ENCODE measurements at places on chromosomes 3 and 15.

GRCh38 chr3:150868282-150868681, 37.0 kb downstream of the MINDY4B start:
- no peak for DNase-seq

DNA sequence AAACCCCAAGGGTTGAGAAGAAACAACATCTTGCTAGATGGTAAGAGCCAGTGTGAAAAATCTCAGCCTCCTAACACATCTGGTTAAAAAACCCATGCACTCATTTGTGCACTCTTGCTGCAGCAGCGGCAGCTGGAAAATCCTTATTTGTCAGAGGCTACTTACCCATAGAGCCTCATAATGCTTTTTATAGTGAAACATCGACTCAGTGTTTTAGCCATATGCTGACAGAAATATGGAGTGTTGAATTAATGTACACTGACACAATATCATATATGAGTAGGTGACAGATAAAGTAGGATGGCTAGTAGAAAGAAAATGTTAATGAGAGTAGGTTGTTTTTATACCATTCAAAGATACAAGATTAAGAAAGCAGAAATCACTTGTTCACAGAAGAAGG, 13.0 kb downstream of the SLC9A9 start:
- DNase-seq, result no peak

GRCh38 chr3:134079111-134079547, 49.4 kb upstream of the SLCO2A1 start:
- DNase-seq, result no peak

DNA sequence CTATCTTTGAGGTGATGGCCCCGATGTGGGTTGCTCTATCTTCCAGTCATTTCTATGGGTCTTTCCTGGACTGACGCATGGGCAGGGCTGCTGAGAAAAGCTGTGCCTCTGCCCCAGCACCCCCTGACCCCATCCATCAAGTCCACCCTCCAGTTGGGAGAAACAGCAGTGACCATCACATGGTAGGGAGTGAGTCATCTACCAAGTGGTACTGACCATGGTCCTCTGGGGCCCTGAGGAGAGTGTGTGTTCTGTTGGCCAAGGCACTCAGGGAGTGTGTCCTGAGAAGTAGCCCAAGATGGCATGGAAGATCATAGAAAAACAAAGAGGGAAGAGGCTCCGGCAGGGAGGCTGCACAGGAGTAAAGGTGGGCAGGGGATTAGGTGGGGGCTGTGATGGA, 1.6 kb upstream of the DNAH1 start:
- DNase-seq, result no peak

- DNase-seq, result no peak
Observed at GRCh38 chr15:74470631-74471395, 9.9 kb upstream of the UBL7 start.

- DNase-seq, result peak; percentile 61
Observed at GRCh38 chr3:149442851-149443544, 31.5 kb upstream of the TM4SF4 start.

- no peak for DNase-seq
Observed at GRCh38 chr3:42349765-42350594, 60.4 kb downstream of the LYZL4 start.

DNA sequence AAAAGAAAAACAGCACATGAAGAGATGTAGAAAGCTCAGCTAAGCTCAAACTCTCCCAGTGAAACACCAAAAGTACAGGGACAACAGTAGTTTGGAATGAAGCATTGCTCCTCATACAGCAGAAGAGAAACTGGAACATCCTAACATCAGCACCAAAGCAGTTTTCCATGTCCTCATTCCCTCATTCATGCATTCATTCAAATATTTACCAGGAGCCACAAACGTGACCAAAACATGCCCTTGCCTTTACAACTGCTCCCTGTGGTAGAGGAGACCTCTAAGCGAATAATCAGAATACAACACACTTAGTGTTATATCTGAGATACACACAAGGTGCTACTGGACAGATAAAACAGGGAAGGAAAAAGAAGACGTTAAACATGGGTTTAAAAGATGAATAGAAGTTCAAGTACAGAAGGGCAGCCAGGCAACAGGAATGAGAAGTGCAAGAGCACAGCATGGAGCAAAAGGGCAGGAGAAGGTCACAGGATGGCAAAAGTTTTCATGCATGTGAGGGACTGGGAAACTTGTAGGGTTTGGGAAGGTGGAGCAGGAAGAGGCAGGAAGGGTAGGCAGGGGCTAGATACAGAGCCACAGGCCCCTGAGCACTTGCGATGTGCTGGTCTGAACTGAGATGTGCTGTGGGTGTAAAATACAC, 58.5 kb upstream of the LMCD1 start:
- DNase-seq, result no peak

- DNase-seq, result no peak
Observed at GRCh38 chr15:35736150-35736549, 190.2 kb upstream of the DPH6 start.

DNA sequence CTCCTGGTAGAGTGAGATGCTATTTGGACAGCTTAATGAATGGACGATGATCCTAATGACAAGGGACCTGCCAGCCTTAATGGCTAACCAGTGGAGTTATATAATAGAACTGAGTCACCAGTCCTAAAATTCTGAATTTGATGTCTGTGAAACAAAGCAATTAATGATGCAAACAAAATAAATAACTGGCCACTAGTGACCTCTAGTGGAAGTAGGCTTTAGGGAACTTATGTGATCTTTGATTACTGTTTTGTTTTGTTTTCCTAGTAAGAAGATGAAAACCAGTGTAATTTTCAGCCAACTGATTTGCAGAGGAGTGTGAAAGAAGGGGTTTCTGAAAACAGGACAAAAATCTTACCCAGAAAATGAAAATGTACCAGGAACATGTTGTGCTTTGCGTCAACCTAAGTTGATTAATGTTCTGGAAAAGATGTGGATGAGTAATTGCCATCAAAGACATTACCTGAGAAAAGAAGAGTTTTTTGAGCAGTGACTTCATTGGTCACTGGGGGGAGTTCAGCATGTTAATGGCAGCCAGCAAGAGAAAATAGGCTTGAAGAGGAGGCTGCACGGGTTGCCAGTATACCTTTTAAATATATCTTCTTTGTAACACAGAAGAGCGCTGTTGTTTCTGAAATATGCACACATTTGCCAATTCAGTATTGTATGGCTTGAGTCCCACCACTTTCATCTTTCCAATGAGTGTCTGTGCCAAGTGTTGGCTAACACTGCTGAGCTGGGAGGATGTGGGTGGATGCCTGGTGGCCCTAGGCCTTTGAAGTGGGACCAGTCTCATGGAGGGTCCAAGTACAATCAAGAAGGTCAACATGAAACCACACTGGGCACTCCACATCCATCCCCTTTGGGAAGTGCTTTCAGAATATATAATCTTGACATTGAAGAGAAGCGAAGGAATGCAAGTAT, 9.3 kb downstream of the VEPH1 start:
- DNase-seq, result no peak

DNA sequence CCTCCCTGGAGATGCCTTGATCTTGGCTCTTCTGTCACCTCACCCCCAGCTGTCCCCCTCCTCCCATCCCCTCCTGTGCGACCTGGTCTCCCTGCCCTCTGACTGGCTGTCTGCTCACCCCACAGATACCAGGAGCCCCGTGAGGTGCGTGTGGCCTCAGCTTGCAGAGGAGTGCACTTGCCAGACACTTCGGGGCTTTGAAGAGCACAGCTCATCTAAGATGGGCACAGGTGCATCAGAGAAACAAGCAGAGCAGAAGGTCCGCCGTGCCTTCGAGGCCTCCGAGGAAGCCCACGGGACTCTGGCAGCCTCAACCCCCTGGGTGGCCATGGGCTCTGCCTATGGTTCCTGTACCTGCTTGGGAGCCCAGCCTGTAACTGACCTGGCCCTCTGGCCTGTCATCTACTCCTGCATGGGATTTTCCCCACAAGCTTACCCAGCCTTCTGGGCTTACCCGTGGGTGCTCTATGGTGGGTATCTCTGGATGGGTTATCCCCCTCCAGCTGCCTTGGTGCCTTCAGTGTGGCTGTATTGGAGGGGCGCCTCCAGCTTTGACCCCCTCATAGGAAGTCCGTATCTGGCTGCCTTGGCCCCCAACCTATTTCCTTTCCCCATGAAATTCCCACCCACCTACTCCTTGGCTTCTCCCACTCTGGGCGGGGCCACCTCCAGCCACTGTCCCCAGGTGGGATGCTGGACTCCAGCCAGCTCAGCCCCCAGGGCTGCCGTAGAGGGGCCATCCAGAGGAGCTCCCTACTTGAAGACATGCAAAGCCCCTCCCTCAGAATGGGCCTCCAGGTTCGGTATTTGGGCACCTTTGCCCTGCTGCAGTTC, 3.8 kb downstream of the PRR23E start:
- no peak for DNase-seq
